Pancreas (tissue), 10 donors: ENCODE measurements at places on chromosomes 5 and 9.

DNA sequence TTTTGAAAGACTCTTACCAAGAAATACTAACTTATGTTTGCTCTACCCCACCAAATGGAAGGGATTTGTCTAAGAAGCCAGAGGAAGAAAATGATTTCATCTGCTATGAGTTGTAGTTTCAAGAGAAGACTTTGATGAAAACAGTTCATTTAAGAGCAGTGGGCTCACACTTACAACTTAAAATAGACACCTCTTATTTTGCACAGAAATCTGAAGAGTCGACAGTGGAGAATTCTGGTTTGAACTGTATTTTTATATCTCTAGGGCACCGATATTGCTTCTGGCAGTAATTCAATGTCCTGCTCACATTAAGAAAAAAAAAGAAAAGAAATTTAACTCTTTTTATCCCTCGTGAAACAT lies 1.9 kb upstream of the DAB2 start:
- no peak for DNase-seq

GRCh38 chr9:115978091-115978490 lies 175.5 kb upstream of the PAPPA start:
- no peak for DNase-seq

DNA sequence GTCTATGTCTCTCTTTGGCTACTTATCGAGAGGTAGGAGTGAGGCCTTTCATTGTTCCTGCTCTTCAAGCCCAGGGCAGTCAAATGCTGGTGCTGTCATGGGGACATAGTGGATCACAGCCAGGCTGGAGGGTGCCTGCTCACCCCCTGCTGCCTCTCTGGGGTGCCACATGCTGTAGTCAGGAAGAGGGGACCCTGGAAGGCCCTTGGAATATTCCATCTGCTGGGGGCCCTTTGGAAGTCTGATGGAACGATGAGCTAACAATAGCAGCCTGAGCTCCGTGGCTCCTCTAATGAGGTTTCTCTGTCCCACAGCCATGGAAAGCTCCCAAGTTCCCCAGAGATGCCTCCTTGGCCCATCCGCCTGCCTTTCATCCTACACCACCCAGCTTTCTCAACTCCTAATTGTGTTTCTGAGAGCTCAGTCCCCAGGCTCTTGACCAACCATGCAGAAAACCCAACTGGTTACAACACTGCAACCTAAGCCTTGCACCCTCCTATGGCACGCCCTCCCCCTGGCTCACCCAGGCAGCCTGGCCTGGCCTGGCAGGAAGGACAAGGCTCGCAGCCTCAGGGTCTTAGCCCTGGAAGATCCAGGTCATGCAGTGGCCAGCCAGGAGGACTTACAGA lies 91.7 kb downstream of the NRG2 start:
- DNase-seq = no peak

GRCh38 chr5:103617090-103617489 lies 54.5 kb upstream of the NUDT12 start:
- no peak for DNase-seq

- no peak for DNase-seq
These were observed 103.5 kb upstream of the C5orf63 start for GRCh38 chr5:127176769-127177168.

GRCh38 chr5:171931163-171931562 lies 75.3 kb downstream of the FBXW11 start:
- DNase-seq = no peak

DNA sequence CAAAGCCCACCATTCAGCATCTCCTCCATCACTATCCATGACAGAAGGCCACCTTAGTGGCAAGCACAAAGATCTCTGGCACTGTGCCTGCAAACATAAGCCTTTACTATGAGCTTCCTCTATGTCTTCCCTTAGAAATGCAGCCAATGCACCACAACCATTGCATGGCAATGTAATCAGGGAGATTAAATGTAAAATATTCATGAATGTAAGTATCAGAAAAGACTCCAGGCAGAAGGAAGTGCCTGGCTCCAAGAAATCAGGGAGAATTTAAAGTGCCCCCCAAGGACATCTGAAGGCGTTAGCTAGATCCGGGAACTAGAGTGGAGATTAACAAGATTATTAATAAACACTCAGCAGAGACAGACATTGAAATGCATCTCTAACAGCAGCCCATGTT lies 32.5 kb upstream of the MYORG start:
- DNase-seq = no peak

DNA sequence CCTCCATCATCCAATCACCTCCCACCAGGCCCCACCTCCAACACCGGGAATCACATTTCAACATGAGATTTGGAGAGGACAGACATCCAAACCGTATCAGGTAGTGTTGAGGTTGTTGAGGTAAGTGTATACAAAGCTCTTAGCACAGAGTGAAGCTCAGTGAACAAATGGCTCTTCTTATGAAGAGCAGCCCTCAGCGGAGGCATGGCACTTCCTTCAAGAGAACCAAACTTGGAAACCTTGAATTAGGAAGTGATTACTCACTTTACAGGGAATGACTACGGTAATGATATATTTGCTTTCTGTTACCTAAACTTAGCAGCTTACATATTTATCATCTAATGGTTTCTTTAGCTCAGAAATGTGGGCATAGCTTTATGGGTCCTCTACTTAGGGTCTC lies 92.8 kb downstream of the IQGAP2 start:
- no peak for DNase-seq
